ENCODE measurements at places on chromosomes 1 and 21.

- no peak for DNase-seq
Measured at GRCh38 chr21:36465478-36465877, 14.4 kb downstream of the CLDN14 start.

GRCh38 chr1:223747838-223748335, 35.5 kb downstream of the CAPN2 start:
- DNase-seq: no peak

GRCh38 chr1:109316506-109316905, 9.7 kb upstream of the MYBPHL start:
- DNase-seq: no peak

DNA sequence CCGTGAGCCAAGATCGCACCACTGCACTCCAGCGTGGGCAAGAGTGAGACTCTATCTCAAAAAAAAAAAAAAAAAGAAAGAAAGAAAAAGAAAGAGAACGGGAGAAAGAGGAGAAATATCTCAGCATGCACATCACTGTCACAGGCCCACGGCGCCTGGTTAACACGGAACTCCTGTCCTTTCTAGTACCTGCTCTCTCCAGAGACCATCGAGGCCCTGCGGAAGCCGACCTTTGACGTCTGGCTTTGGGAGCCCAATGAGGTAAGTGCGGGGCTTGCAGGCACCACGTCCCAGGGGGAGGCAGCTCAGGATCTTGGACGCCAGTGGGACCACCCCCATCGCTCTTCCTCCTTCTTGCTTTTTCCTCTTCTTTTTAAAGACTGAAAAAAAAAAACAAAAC, 100.4 kb downstream of the PDE9A start:
- DNase-seq: no peak

DNA sequence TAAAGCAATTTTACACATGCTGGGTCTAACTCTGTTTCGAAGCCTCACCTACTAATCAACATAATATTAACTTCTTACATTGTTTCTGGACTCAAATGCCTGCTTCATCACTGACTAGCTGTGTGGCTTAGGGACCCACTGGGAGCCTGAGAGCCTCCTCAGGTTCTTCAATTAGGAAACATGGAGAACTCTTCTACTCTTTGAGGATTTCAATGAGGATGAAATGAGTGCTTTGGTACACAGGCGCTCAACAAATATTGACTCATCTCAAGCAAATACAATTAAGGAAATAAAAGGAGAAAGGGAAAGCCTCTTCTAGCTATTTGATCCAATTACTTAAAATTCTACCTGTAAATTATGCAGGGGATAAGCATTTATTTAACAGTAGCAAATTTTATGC, 84.4 kb upstream of the JAK1 start:
- no peak for DNase-seq

- DNase-seq: no peak
Measured at GRCh38 chr21:45091550-45092322, 17.4 kb downstream of the ADARB1 start.

DNA sequence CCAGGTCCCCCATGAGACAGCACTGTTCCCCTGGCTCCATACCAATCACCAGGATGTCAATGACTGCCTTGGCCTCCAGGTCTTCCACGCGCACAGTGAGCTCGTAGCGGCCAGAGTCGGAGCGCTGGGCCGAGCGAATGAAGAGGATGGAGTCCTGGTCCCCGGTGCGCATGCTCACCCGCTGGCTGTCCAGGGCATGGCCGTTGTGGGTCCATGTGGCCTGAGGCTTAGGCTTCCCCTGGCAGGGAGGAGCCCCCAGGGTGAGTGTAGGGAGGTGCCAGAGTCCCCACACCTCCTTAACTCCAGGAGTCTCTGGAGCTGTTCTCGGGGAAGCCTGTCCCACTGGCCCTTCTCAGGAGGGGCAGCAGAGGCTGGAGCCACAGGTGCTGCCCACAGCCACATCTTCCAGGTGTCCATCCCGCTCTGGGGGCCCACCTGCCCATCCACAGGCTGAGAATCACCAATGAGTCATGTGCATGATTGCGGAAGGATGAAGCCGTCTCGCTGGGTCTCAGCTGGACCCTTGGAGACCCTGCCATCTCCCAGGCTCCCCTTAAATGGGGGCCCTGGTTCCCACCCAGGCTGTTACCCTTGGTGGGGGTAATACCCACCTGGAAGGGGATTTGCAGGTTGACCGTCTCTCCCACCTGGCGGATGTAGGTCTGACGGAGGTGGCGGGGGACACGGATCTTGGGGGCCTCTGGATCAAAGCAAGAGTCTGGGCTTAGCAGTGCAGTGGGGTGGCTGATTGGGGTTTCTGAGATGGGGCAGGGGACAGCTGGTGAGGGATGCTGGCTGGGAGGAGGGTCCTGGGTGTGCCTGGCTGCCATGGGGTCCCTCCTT, 4.1 kb downstream of the MYBPH start:
- DNase-seq: no peak

GRCh38 chr1:38786040-38786436, 73.5 kb downstream of the RRAGC start:
- DNase-seq: no peak

DNA sequence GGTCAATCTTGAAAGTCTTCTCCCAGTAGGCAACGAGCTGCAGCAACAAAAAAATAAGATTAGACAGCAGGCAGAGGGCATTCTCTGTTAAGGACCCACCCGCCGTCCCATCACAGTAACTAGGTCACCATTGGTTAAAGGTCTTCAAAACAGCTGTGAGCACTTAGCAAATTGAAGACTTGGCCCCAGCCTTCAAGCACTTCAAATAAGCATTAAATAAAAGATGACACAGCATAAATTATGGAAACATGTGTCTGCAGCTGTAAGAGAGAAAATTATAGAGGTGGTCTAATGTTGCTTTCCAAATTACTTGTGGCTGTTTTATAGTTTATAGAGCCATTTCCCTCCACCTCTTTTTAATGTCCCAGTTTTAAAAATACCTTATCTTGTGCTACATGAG, 61.2 kb downstream of the VANGL1 start:
- DNase-seq: no peak

DNA sequence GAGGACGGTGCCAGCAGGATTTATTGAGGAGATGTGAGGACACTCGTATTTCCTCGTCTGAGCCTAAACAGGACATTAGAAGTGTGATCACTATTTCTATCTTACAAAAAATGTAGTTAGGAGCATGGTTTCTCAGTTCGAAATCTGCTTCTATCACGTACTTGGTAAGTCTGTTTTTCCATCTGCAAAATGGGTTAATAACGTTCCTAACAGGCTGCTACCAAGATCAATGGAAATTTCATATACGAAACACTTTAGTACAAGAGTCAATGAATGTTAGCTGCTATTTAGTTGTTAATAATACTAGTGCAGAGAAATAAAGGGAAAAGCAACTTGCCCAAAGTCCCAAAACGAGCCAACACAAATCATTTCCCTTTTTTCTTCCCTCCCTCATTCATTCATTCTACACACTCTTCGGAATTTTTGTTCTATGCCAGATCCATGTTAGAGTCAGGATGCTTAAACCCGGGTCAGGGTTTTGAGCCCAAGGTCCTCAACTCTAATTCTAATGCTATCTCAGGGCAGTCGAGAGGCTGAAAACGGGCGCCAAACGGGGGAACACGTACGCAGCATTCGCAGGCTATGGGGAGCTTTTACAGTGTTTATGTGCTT, 608 bp downstream of the SNRNP40 start:
- no peak for DNase-seq

DNA sequence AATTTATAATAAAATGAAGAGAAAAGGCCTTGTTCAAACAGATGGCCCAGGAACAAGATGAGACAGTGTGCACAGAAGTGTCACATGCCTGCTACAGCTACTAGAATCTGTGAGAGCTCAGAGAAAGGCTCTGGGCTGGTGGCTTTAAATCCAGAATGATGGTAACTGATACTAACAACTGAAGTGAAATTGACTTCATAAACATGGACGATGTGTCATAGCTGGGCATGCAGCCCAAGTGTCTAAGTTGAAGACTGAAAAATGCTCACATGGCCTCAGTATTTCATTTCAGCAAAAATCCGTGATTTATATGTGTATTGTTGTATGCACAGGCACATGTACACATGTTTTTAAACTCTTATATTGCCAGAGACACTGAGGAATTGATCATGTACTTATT, 208.3 kb upstream of the RUNX1 start:
- no peak for DNase-seq

DNA sequence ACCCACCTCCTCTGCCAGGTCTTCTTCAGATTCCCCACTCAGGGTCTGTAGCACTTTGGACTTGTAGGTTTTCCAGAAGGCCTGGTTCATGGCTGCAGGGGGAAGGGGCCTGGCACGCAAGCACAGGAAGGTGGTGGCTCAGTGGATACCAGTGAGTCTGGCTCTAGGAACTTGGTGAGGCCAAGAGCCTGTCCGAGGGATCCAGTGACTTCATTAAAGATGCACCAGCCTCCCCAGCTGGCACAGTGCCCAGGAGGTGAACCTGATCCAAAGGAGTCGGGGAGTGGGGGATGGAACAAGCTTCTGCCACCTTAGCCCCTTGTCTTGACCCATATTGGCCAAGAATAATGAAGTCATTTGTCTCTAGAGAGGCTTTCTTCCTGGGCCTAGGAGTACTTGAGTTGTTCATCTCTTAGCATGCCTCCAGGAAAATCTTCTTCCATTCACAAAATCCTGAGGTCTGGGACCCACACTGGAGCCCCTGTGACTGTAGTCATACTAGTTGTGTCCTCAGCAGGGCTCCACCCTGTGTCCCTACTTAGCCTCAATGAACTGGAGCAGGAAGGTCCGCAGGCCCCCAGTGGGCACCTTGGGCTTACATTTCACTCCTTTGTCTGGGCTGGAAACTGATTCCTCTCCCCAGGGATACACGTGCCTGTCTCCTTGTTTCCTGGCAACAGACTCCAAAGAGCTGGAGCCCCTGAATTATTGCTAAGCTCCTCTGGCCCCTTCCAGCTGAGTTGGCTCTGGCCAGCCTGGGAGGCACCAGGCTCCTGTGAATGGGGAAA, at the start of gene C1orf232:
C1orf232 (minus strand) TSS at position 554 of the 788 bp plus-strand sequence; CDS start at position 90, 464 bp downstream.
- DNase-seq: no peak

DNA sequence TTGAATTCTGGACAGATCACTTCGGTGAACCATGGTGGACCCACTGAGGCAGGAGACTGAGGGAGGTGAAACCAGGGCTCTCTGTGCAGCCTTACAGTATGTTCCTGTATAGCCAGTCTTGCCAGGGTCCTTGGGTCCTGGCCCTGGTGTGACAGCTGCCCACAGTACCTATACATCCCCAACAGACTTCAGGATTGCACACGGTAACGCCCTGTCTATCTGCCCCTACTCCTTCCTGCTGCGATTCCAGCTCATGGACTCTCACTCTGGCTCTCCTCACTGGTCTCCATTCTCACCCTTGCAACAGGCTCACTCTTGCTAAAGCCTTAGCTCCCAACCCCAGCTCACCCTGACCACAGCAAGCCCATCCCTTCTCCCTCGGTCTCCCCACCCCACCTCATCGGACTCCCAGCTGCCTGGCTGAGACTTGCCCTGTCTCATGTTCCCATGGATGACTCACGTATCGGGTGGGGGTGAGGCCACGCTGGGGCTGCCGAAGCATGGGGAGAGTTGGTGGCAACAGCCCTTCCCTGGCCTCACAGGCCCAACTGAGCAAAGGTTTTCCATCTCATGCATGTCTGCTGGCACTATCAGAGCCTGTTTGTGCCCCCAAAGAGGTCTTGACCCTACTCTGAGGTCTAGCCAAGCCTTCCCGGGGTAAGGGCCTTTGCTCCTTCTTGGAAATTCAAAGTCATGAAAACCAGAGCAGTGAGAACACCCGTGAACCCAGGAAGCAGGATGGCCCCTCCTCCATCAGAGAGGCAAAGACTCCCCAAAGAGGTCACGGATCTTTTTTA, 7.1 kb downstream of the PHLDA3 start:
- no peak for DNase-seq

GRCh38 chr1:5742032-5742431, 250.2 kb downstream of the NPHP4 start:
- no peak for DNase-seq

GRCh38 chr1:94949681-94950661, 23.1 kb upstream of the CNN3 start:
- no peak for DNase-seq

DNA sequence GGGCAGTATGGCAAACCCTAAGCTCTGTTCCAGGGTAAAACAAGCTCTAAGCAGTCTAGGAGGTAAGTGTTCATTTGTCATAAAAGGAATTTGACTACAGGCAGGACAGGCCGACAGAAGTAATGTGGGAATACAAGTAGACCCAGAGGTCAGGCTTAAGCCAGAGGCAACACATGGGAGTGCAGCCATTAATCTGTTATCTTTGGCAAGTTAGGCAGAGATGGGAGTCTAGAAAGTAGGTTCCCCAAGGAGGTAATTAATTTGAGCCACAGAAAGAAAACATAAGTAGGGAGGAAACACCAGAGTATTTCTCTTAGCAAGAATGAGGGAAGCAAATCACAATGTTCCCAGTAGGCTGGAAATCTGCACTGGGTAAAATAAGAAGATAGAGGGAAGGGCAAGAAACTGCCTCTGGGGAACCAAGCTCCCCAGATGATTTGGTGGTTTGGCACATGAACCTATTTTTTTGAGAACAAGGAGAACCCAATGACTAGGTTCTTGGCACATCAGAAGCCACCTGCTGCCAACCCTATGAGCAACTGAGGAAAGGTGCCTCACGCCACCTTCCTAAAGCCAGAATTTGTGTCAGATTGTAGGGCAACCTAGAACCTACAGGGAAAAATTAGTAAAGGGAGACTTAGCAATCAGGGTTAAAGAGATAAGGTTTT, 636.4 kb upstream of the PLXNA2 start:
- no peak for DNase-seq

- no peak for DNase-seq
Measured at GRCh38 chr1:246364415-246364941, 142.6 kb downstream of the SMYD3 start.

- DNase-seq: no peak
Measured at GRCh38 chr1:44059664-44060355, 28.5 kb upstream of the SLC6A9 start.

- DNase-seq: no peak
Measured at GRCh38 chr1:212608959-212609700, 569 bp downstream of the ATF3 start.

DNA sequence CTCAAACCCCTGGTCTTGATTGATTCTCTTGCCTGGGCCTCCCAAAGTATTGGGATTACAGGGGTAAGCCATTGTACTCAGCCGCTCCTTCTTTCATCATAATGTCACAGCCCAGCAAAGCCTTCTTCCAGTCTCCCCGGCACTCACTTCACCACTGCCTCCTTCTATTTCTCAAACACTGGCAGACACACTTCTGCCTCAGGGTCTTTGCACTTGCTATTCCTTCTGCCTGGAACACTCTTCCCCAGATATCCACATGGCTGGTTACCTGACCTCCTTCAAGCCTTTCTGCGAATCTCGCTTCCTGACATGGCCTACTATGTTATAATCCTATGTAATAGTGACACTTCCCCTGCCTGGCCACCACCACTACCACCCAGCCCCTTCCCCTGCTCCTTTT, 7.2 kb upstream of the SLC9A1 start:
- no peak for DNase-seq

GRCh38 chr1:69836971-69837636, 269.4 kb downstream of the LRRC7 start:
- no peak for DNase-seq

GRCh38 chr1:49136738-49137251, 360.1 kb upstream of the BEND5 start:
- DNase-seq: no peak

GRCh38 chr1:183073320-183073719, 50.1 kb downstream of the LAMC1 start:
- no peak for DNase-seq

- DNase-seq: no peak
Measured at GRCh38 chr1:212512816-212513559, 80.3 kb downstream of the NENF start.

- no peak for DNase-seq
Measured at GRCh38 chr21:44784810-44785209, 16.8 kb downstream of the UBE2G2 start.

GRCh38 chr1:210915890-210916507, 217.9 kb downstream of the KCNH1 start:
- no peak for DNase-seq
